Suppressor macrophage treated with lipopolysaccharide for 4 hours (primary cell): ENCODE measurements at places on chromosomes 2 and 18.

GRCh38 chr2:85698184-85698879 lies 4.2 kb downstream of the GNLY start:
- DNase-seq, result no peak

GRCh38 chr2:109155553-109156451 lies 26.8 kb downstream of the SH3RF3 start:
- no peak for DNase-seq

DNA sequence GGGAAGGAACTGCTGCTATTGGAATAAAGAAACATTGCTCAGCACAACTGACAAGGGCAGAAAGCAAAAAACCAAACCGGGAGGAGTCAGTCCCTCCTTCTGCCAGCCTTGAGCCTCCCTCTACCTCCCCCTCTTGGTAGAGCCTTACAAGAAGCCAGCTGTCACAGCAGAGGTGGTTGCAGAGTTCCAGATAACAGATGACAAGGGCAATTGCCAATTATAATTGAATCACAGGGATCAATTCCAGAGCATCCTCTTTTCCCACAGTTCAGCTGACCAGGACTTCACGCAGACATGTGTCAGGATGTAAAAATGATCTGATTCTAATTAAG lies 548.2 kb upstream of the LRRTM1 start:
- DNase-seq, result no peak

DNA sequence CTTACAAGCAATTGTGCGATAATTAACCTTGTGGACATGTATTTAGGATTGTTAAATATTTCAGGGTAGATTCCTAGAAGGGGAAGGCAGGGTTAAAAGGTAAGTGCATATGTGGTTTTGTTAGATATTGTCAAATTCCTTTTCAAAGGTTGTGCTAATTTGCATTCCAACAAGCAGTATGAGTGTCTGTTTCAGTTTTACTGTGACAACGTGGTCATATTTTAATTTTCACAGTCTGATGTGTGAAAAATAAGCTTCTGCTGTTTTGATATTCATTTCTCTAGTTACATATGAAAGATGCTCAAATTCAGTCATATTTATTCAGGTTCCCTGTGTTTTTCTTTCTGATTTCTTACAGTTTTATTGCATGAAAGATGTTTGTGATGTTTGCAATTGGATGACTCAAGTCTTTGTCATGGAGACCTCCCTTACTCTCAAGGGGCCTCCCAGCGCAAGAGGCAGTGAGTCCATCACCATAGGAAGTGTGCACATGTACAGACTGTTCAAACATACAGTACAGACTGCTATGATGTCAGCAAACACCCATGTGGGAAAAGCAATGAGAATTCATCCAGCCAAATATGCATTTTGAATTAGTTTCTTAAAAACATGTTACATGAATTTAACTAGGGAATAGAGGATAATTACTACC lies 310.8 kb downstream of the GALR1 start:
- no peak for DNase-seq

GRCh38 chr2:159228081-159228581 lies 58.4 kb downstream of the WDSUB1 start:
- no peak for DNase-seq

DNA sequence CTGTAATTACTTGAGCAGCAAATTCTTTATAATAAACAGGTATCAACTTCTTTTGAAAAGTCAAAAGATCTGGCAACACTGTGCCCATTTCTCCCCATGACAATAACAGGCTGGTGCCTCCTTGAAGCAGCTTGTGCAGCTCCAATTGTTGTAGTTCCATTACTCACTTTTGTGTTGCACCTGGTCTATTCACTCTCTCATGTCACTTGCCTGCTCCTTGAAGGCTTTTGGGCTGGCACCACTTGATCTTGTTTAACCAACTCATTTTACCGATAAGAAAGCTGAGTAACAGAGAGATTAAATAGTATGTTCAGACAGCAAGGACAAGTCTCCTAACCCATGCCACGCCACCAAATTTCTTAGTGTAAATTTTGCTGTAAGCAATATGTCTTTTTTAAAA lies 314.5 kb downstream of the OSR1 start:
- no peak for DNase-seq

- DNase-seq, result peak; percentile 42
Measured at GRCh38 chr18:63980896-63981460, 11.1 kb downstream of the SERPINB8 start.

GRCh38 chr18:49547701-49548100 lies 14.2 kb upstream of the LIPG start:
- DNase-seq, result no peak

DNA sequence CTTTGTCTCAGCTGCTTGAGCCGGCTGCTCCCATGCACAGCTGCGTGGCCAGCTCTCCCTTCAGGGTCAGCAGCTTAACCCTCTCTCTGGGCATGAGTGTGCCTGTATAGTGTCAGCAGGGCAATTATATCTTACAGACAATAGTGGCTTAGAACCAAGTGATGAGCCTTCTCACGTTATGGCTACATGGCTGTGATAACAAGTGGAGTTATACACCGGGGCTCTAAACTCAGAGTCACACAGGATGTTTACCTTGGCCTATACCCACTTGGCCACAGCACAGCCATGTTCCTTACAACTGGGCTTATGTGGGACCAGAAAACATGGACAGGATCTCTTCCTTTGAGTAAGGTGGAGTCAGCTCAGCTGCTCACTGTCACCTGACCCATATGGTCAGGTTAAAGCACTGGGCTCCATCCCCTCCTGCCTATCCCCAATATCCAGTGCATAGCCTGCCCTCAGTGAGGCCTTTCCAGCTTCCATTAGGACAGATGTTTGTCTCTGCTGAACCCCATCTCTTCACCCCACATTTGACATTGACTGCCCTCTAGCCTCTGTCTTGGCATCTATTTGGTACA lies 294.2 kb upstream of the NCKAP5 start:
- DNase-seq, result no peak

- no peak for DNase-seq
Measured at GRCh38 chr18:51716277-51716676, 518.8 kb upstream of the MEX3C start.

- DNase-seq, result peak; percentile 54
Measured at GRCh38 chr2:142989273-142990204, 112.1 kb downstream of the KYNU start.

DNA sequence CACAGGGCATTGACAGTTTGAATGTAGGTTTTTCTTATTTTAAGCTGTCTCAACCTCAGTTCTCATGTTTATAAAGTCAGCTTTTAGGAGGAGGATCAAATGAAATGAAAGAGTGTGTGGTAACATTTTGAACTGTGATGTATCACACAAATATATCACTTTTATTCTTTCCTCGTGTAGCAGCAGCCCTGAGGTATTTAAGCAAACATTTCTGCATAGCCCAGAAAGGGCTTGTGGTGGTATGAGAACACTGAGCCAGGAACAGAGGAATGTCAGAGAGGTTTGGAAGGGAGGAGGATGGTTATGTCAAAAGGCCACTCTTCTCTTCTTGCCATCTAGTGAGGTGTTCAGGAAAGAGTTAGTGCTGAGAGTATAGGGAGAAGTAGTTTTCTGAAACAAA lies 150.2 kb downstream of the PARD3B start:
- DNase-seq, result no peak

DNA sequence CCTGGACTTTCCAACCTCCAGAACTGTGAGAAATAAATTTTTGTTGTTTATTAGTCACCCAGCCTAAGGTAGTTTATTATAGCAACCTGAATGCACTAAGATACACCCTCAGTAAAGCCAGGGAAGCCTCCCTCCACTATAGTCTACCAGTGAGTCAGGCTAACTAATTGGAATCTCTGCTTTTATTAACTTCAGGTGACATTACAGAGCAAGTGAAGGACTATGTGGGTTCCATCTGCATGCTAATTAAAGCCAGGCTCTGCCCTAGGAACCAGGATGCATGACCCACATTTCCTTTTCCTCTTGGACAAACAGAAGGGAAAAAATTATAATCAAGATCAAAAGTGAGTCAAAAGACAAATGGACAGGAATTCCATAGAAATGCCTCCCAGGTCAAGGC lies 56.1 kb downstream of the ZC3H8 start:
- no peak for DNase-seq

GRCh38 chr18:3246635-3247239 lies 864 bp upstream of the MYL12A start:
- DNase-seq, result peak; percentile 56

DNA sequence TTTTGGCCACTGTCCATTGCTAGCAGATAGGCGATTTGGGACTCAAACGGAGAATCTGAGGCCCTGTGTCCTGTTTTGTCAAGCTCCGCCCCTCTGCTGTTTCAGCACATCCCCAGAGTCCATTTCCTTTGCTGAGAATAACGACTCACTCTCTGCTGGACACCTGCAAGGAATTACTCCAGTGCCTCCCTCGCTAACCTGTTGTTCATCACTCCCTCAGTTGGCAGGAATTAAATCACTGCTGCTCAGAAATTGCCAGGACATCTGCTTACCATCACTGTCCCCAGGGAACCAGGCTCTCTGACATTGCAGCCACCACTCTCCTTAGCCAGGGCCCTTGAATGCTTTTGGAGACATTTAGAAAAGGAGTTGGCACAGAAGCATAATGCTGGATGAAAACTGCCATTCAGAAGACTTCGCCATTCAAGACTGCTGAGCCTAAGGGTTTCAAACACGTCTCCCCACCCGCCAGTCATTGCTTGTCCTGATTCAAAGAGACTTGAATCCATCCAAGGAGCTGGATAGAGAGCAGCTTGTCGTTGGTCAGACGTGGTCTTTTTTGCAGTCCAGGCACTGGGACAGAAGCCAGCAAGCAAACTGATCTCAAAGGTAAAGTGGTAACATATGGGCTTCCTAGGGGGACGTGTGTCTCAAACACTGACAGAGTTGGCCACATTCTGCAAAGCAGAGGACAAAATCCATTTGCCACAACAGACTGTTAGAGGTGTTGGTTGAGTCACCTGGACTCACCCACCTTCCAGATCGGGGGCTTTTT lies 155.3 kb downstream of the UXS1 start:
- no peak for DNase-seq

DNA sequence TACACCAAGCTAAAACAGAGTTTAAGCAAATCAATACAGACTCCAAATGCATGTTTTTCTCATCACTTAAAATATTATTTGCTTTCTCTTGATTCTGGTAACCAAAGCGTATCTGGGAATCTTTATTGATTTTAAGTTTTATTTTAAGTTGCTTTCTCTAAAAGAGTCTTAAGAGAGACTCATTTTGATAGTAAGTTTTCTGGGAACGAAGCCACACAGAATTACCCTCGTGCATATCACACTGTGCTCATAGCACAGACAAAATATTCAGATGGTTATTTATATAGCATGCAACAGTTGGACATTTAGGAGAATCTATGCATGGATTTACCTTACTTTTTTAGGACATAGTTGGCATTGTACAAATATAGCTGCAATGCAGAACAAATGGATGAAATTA lies 597.5 kb upstream of the NRXN1 start:
- DNase-seq, result no peak

DNA sequence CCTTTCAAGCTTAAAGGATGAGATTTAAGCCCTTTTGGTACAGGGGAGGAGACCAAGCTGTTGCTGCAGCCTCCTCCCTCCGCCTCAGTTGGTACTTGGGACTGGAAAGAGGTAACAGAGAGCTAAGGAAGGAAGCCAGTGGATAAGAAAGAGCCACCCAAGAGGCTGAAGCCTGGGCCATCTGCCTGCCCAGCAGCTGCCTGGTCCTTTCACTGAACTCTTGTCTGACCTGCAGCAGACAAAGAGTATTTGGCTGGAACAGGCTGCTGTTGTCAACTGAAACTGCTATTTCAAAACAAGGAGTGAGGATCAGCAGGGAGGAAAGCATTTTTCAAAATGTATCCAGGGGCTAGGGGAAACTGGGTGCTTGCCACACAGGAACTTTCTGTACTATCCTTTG lies 30.3 kb downstream of the TNS1 start:
- no peak for DNase-seq

DNA sequence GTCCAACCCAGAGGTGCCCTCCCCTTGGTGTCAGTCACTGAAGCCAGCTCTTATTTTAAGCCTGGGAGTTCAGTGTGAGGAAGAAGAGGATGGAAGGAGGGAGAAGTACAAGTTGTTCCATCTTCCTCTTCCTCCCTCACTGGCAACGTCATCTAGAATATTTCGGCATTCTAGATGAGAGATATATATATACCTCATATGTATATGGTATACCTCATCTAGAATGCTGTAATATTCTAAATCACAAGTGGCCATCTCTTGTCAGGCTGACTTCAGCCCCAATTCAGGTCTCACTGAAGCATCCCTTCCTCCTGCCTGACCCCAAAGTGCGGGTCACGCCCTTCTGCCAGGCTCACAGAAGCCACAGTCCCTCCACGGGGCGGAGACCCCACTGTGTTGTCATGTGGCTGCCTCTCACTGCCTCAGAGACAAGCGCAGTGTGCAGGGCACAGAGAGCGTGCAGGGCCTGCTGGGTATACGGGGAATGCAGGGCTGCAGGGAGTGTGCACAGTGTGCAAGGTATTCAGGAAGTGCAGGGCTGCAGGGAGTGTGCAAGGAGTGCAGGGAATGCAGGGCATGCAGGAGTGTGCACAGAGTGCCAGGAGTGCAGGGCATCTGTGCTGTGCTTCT lies 32.8 kb upstream of the B3GNT7 start:
- peak; percentile 45 for DNase-seq

DNA sequence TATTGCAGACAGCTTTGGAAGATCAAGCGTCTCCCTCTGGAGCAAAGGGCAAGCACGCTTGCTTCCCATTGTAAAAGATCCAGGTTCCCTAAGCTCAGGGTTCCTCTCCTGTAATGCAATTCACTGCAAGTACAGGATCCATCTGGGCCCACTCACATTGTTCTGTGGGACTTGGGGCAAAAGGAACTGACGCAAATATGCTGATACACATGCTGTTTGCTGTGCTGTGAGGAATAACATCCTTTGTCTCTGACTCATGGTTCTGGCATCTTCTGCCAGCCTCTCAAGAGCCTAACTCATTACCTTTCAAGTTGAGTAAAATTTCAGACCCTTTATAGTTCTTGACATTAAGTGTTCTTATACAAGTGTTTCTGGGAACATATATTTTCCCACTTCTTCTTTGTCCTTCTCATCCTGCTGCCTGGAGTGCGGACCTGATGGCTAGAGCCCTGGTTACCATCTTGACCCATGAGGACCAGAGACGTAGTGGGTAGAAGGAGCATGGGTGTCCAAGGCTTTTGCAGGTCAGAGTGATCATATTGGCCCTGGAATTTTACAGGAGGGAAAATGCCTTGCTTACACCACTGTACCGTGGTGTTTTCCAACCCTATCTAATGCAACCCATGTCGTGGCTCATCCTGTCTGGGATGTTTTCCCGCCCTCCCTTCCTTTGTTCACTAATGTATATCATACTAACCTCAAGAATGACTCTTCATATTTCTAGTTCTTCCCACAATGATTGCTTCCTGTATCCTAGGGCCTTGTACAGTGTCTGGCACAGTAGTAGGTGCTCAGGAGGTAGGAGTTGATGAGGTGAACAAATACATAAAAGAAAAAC lies 145.7 kb upstream of the GLI2 start:
- DNase-seq, result no peak

DNA sequence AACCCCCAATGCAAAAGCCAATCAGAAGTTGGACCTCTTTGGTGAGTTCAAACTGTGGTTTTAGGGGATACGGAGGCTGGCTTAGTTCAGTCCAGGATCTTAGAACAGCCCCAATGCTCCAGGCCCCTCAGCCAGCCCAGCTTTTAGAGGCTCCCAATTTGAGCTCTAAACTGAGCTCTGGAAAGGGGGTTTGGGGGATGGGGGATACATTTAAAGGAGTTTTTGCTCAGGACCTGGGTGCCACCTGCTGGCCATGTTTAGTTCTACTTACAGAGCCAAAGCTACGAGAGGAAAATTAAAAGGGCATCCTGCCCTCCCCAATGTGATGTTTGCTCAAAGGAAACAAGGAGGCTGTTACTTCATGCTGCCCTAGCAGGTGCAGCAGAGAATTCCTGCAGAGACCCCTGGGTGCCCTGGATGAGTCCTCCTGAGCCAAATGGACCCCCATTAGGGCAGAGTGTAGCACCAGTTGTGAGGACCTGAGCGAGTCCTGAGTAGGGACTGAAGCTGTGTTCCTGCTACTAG lies 15.9 kb upstream of the TMEM214 start:
- peak; percentile 67 for DNase-seq
